LHCN-M2 (cell line): ENCODE measurements at places on chromosomes 4 and X.

DNA sequence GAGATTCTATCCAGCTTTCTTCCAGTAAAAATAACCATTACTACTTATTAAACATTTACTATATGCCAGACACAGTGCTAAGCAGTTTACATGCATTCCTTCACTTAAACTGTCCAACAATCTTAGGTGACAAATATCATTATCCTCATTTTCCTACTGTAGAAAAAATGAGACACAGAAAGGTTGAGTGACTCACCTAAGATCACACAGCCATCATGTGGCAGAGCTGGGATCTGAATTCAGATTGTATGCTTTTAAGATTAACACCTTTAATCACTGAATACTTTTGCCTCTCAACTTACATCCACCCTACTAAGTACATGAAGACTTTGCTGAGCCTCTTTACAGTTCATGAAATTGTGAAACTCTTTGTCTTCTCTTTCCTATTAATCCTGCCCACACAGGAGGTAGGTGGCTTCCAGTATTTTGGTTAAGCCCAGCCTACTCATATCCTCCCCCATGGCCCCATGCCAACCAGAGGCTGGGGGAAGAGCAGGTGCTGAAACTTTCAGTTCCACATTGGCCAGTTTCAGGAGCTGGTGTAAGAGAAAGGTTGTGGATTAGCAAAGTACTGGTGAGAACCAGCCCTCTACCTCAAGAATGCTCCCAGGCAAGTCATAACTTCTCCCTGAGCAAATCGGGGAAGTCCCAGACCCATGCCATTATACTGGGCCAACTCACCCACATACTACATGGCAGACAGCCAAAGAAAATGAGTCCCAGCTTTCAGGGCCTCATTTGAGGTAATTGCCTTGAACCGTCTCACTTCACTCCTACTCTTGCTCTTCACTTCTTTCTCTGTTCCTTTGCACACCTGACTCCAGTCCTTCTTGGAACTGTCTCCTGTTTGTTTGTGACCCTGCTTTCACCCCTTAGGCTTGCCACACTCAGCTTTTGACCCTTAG, 211.1 kb downstream of the GUCY2F start:
- no peak for DNase-seq

GRCh38 chr4:22363036-22363435, 152.8 kb downstream of the ADGRA3 start:
- DNase-seq, result peak; percentile 15

DNA sequence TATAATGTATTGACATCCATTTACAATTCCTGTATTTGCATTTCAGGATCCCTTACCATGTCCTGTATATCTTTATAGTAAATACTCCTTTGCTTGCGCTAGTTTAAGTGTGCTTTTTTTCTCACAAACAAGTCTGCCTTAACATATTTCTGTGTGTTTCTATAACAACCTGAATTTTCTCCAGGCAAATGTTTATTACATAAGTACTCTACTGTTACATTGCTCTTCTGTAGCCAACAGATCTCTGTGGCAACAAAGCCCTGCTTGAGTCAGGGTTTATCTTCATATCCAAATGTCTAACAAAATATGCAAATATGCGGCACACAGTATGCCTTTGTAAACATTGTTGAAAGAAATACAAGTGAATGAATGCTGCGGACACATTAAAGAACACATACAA, 625.5 kb downstream of the TLL1 start:
- no peak for DNase-seq

DNA sequence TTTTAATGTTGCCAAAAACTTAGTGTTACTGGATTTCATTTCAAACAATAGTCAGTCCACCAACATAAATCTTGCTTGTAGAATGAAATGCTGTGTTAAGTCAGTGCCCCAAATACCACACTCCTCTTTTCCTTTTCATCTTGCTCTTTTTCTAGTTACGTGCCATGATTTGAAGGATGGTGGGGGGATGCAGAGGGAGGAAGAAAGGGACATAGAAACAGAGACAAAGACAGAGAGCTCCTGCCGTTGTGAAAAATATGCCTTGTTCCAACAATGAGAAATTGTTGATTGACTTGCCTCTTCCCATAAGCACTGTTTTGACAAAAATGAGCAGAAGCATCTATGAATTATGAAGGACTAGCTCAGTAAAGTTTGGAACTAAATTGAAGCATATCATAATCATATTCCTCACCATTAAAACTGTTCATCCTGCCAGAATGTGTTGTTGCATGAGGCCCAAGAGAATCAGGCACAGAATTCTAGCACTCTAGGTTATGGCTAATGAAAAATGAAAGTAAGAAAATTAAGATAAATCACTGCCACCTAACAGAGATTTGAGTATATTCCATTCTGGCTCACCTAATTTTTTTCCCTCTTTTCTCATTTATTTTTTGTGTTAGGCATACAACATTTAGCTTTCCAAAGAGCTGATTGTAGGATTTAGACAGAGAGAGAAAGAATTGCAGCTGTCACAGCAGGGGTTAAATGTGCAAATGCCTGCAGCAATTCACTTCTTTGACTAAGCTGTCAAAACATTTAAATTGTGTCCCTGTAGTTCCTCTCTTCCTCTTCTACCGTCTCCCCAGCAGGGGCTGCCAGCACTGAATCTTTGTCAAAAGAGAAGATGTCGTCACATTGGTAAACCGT, 111.6 kb upstream of the PTPN13 start:
- peak; percentile 18 for DNase-seq

- DNase-seq, result no peak
Observed at GRCh38 chr4:128827296-128827695, 17.8 kb downstream of the JADE1 start.

GRCh38 chr4:1988327-1988724, 20.4 kb downstream of the NELFA start:
- DNase-seq, result no peak

DNA sequence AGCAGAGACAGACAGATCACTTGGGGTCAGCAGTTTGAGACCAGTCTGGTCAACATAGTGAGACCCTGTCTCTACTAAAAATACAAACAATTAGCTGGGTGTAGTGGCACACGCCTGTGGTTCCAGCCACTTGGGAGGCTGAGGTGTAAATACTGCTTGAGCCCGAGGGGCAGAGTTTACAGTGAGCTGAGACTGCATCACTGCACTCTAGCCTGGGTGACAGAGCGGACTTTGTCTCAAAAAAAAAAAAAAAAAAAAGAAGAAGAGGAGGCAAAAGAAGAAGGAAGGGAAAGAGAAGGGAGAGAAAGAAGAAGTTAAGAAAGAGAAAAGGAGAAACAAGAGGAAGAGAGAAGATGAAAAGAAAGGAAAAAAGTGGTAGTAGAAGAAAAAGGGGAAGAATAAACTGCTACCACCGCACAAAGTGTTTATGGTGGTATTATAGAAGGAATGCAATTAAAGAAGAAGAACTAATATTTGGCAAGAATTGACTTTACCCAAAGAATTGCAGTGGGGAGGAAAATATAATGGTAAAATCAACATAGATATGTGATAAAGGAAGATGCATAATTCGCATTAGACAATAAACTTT, 19.6 kb upstream of the NSUN7 start:
- DNase-seq, result no peak

GRCh38 chrX:38232079-38232686, 11.5 kb upstream of the SRPX start:
- DNase-seq, result peak; percentile 91

DNA sequence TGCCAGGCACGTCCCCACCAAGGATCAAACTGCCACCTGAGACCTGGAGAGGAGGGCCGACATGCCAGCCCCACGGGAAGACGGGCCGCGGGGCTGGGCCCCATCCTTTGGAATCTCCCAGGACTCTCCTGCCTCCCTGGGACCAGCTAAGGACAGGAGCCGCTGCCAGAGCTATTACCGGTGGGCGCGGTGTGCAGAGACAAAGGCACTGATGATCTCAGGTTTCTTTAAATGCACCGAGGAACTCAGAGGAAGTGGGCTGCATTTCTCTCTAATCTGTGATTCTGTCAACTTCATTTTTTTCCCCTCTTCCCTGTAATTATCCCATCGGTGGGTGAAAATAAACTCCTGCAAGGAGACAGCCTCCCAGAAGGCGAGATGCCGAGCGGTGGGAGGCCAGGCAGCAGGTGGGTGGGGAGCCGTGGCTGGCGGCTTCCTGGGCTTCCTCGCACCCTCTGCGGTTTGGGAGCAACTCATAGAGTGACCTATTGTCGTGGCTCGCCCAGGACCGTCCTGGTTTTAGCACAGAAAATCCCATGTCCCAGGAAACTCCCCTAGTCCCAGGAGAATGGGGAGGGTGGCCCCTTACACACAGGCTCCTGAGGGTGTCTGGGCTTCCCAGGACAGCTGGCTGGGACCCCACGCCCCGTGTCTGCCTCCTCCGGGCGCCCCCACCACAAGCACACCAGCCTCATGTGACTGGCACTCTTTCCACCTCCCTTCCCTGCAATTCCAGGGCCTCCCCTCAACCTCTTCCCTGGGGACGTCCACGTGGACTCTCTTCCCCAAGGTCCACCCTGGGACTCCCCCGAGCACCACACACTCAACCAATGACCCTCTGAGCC, 62.3 kb upstream of the ADRA2C start:
- no peak for DNase-seq

DNA sequence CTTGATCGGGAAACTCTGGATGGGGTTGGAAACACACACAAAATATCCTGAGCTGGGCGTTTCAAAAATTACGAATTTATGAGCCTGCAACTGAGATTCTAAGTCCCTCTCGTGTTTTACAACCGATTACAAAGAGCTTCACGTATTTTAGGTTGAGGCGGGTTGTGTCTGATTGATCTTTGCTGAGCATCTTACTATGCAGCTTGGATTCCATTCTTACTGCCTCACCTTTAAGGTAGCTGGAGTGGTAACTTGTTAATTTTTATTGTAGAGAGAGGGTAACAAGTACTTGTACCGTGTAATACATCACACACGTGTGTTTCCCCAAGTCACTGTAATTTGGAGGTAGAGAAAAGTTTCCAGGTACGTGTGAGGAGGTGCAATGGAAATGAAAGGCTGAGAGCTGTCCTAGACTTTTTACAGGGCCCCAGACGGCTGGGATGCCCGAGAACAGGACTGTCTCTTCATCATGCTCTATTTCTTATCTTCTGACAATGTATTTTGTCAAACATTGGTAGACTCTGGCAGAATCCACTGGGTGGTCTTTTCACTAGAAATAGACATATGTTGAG, 97.8 kb upstream of the TENM3 start:
- peak; percentile 18 for DNase-seq

DNA sequence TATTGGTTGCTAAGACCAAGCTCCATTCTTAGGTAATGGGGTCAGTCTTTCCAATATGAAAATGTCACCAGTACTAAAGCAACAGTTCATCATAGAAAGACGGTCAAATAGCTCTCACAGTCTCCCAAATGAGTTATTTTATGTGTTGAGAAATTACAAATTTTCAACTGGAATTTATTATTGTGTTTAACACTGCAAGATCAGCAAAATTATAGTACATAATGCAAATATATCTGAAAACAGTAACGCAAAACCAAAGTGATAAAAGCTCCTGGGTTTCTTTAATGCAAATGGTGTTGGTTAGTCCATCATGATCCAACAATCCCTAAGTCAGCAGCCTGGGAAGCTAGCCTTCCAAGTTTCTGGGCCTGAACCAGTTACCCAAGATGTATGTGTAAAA, 61.5 kb upstream of the EGFL6 start:
- DNase-seq, result no peak

DNA sequence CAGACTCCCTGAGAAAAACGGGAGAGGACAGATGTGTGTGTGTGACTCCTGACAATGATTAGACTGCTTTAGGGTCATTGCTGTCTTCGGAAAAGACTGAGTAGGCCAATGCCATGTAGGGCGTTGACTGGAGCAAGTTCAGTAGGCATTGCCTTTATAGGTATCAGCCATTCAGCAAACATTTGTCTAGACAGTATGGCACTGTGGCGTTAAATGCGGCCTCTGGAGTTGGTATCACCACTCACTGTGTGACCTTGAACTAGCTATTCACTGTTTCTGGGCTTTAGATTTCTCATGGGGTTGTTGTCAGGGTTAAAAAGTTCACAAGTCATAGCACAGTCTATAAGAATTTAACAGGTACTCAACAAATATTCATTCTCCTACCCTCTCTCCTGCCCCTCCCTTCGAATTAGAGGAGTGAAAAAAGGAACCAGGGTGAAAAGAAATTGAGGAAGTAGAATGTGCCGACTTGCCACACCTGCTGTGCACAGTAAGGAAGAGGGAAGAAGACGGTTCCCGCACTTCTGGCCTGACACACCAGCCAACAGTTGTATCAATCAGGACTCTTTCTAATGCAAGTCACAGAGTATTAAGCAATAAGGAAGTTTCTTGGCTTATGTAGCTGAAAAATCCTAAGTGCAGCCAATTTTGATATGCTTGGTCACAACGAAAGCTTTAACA, 83.2 kb upstream of the PLAC8 start:
- DNase-seq, result no peak

GRCh38 chrX:118536687-118537461, 41.3 kb downstream of the DOCK11 start:
- peak; percentile 41 for DNase-seq

- no peak for DNase-seq
Observed at GRCh38 chr4:75696071-75696470, 22.9 kb upstream of the G3BP2 start.

GRCh38 chrX:10598540-10598939, 21.8 kb downstream of the MID1 start:
- no peak for DNase-seq

DNA sequence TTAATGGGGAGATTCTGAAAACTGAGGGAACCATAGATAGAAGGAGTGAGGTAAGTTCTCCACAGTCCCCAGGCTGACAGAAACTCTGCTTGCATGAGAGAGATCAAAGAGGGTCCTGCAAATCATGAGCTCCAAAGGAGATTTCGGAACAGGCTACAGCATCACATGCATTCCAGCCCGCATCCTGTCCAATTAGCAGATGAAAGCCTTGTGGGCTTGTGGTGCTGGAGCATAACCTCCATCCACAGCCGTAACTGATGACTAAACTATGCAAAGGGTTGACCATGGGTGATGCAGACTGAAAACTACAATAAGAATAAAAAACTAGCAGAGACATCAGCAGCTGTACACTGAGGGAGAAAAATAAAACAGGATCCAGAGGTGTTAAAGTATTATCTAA, 654.5 kb downstream of the TLL1 start:
- peak; percentile 38 for DNase-seq

DNA sequence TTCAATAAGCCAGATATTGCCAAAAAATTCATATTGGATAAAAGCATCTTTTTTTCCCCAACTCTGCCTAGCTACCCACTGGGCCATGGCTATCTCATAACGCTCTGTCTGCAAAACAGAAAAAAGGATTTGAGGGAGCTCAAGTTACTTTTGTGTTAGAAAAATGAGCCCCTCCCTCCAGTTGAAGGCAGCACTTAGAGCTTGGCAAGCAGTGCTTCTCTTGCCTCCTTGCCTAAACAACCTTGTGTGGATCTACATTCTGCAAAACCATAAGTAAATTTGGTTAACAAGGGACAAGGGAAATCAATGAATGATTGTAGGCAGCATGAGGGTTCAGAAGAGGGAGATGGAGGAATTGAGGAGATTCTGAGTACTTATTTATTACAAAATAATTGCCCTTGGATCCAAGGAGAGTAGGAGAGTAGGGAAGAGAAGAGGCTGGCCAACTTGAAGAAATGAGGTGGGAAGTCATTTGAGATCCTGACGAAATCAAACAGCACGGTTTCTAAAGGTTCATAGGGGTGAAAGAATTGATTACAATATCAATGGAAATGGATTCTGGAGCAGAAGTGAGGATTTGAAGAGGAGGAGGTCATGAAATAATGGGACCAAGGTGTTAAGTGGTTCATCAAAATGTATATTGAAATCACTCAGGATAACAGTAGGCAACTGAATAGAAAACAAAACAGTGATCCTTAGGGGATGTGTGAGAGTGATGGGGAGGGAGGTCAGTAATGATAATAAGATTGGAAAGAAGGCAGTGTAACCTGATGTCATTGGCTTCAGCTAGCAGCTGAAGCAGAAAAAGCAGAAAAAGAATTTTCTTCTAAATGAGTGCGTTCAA, 434.8 kb upstream of the IGFBP7 start:
- no peak for DNase-seq
